ENCODE measurements at places on chromosomes 12 and 14. TPM values are rescaled to one million over a fixed set of nuclear protein-coding genes. Genes with fewer than 3 reads are reported as not detected.
A peak's percentile ranks its signal among the peaks of the same experiment; 100 is the strongest.

Gene ANKS1B
- polyA plus RNA-seq: not detected

Gene FLRT2
- 283 TPM for polyA plus RNA-seq

Gene MUCL1
- polyA plus RNA-seq: not detected

Gene NGB
- not detected for polyA plus RNA-seq

Gene VASH1
- 39.8 TPM for polyA plus RNA-seq

DNA sequence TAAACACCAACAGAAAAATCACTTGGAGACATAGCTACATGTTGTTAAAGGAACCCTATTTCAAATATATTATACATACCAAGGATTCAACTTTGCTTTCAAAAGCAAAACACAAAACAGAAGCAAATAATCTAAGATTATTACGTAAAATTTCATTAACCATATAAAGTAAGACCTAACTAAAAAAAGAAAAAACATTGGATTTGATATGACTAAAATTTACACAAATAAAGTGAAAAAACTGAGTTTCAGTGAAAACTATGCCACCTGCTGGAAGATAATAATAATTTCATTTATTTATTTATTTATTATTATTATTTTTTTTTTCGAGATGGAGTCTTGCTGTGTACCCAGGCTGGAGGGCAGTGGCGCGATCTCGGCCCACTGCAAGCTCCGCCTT, 45.2 kb downstream of the WDHD1 start:
- H3K4me1 ChIP-seq: peaks cover 4% of the 10 kb centered on the region

DNA sequence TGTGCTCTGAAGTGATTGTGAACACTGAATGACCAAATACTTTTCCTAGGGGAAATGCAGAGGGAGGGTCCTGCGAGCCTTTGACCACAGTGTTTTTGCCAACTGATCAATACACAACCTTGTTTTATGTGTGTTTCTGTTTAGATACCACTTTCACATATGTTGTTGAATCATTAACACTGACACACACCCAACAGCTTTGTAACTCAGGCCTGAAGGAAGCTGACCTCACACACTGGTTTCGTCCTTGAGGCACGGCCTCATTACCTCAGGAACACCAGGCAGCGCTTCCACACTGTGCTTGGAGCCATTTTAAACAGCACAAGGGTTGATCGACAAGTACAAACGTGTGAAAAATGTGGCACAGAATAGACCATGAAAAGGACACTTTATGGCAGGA, 60.0 kb downstream of the PPFIBP1 start:
- DNase-seq: no peak
- no peaks in the 10 kb centered on the region for H3K27me3 ChIP-seq
- H3K27ac ChIP-seq: peak overlapping the region; percentile 8
- peaks cover 3% of the 10 kb centered on the region for H3K36me3 ChIP-seq
- no peak overlapping the region for H3K4me3 ChIP-seq

DNA sequence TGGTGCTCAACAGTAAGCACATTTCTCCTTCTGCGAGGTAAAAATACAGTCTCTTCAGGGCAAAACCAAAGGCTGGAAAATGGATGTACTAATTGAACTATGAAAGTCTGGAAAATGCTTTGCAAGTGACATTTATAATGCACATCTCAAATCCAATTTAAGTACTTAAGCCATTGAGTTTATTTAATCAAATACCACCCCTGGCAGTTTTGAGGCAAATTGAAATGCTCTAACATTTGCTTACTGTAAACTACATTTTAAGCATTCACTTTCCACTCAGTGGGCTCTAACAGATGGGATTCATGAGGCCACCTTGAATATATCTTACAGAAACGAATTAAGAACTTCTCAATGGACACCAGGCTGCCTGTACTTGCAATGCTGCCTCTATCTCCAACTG, 69.7 kb downstream of the HELB start:
- H3K4me3 ChIP-seq: no peak overlapping the region
- H3K27me3 ChIP-seq: peaks cover 3% of the 10 kb centered on the region
- no peak for DNase-seq
- H3K4me1 ChIP-seq: no peaks in the 10 kb centered on the region
- H3K36me3 ChIP-seq: no peaks in the 10 kb centered on the region

GRCh38 chr12:77510985-77511384, 319.7 kb upstream of the NAV3 start:
- H3K4me1 ChIP-seq: no peaks in the 10 kb centered on the region
- H3K27me3 ChIP-seq: peaks cover 1% of the 10 kb centered on the region
- DNase-seq: no peak
- no peak overlapping the region for H3K4me3 ChIP-seq
- H3K27ac ChIP-seq: no peak overlapping the region

DNA sequence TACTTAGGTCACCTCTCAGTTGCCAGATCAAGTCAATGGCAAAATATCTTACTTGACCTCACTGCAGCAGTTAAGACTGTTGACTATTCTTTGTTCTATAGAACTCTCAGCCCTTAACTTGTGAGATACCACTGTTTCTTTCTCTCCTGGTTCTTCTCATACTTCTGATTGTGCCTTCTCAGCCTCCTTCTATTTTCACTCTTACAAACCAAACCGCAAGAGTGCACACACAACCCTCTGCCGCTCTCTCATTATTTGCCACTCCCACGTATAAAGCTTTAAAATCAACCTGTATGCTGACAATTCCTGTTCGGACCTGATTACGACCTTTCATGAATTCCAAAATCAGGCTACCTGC, 4.5 kb downstream of the E2F7 start:
- H3K4me1 ChIP-seq: peaks cover 24% of the 10 kb centered on the region
- no peak overlapping the region for H3K4me3 ChIP-seq
- H3K27ac ChIP-seq: no peak overlapping the region
- peaks cover 11% of the 10 kb centered on the region for H3K36me3 ChIP-seq
- DNase-seq: no peak

DNA sequence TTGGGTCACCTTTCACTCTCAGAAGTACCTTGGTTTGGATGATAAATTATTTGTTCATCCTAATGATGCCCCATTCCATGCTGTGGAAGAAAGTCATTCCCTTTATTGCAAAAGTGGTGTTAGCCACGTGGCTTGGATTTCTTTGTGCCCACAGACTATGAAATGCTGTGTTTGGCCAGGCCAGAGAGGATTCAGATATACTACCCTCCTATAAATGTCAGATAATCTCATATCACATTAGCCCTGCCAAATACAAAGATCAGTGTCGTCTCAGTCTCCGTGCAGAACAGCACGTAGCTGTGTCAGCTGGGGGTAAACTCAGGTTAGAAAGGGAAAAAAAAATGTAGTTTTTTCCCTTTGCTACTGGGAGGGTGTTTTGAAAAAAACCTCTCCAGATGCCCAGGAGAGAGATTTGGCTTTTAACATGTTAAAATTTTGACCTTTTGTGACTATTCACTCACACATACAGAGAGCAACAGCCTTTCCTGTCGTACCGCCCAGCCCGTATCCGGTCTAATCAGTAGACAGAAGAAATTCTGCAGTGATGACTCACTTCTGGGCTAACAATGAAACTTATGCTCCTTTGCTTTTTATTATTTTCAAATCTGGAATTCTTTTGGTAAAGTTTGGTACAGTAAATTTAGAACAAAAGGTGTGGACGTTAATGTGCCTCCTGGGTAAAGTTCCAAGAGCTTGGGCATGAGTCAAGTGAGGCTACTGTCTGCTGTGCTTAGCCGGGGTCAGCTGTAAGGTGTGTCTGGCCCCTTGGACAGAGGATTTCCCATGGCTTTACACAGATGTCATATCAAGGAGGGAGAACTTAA, 8.5 kb upstream of the PTPRB start:
- DNase-seq: peak; percentile 95
- H3K4me3 ChIP-seq: no peak overlapping the region
- H3K27ac ChIP-seq: peak overlapping the region; percentile 99

- no peak overlapping the region for H3K27ac ChIP-seq
- H3K4me3 ChIP-seq: no peak overlapping the region
- no peaks in the 10 kb centered on the region for H3K36me3 ChIP-seq
- no peaks in the 10 kb centered on the region for H3K4me1 ChIP-seq
- no peak for DNase-seq
- H3K27me3 ChIP-seq: no peaks in the 10 kb centered on the region
Observed at GRCh38 chr14:70780396-70781075, 28.8 kb downstream of the MAP3K9 start.

- H3K36me3 ChIP-seq: no peaks in the 10 kb centered on the region
- H3K27me3 ChIP-seq: no peaks in the 10 kb centered on the region
- DNase-seq: no peak
- no peak overlapping the region for H3K27ac ChIP-seq
- no peak overlapping the region for H3K4me3 ChIP-seq
Observed at GRCh38 chr12:110004598-110004997, 5.4 kb downstream of the ANKRD13A start.

DNA sequence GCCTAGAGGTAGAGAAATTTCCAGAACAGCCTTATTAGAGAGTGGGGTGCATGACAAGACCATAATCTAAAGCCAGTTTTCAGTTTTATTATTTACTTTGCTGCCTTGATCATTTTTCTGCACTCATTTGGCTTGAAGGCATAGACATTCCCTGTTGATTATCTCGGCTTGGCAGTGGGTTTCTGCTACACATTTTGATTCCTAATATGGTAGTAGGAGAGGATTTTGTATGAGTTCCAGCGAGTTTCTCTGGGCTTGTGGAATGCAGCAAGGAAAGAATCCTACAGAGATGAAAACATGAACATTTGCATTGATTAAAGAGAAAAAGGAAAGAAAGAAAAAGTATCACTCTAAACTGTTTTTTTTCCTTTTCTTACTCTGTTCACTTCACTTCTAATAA, 281.2 kb downstream of the PAWR start:
- no peaks in the 10 kb centered on the region for H3K27me3 ChIP-seq
- peak; percentile 37 for DNase-seq
- H3K4me1 ChIP-seq: peaks cover 9% of the 10 kb centered on the region
- no peak overlapping the region for H3K27ac ChIP-seq

All from endothelial cell of umbilical vein (primary cell).